ENCODE measurements at places on chromosomes 5 and 9.

DNA sequence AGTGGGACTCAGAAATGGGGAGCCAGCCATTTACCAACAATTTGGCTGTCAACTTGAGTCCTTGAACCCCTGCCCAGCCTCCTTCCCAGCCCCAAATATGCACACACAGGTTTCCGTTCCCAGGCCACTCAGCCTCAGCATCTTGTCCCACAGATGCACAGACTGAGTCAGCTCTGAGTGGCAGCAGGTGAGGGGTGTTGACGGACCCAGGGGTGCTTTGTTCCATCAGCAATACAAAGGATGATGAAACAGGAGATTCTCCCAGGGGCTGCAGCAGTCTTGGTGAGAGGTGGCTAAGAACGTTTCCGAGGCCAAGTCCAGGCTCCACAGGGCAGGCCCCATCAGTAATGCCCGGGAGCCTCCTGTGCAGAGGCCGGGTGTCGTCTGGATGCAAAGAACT, 4.9 kb upstream of the OLFM1 start:
- no peak overlapping the region for H3K27ac ChIP-seq
- DNase-seq: no peak
- H3K27me3 ChIP-seq: peaks cover 8% of the 10 kb centered on the region
- H3K36me3 ChIP-seq: no peaks in the 10 kb centered on the region

- no peaks in the 10 kb centered on the region for H3K4me1 ChIP-seq
- no peak for DNase-seq
- no peaks in the 10 kb centered on the region for H3K36me3 ChIP-seq
- no peaks in the 10 kb centered on the region for H3K27me3 ChIP-seq
- no peak overlapping the region for H3K4me3 ChIP-seq
- H3K27ac ChIP-seq: no peak overlapping the region
These were observed 52.5 kb upstream of the SEMA4D start for GRCh38 chr9:89550346-89550927.

DNA sequence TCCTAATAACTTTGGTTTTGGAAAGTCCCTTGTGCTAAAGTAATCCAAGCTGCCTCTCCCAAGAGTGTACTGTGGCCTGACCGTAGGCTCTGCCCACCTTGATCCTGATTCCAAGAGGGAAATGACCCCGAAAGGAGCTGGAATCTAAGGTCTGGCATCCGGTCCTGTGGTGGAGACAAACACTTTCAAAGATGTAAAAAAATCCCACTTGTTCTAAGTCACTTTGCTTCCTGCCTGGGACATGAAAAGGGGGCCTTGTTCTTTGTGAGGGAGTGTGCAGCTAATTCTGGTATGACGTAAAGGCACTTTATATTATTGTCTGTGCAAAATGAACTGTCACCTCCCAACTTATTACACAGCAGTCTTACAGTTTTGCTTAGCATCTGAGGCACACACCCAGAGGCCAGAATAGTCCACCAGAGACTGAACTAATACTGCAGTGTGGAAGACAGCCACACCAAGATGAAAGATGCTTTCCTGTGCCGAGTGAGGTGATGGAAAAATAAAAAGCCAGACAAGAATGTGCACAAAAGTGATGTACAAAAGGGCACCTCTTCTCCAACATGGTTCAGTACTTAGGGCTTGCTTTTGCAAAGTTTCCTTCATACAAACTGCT, 128.7 kb downstream of the SLC12A2 start:
- H3K36me3 ChIP-seq: no peaks in the 10 kb centered on the region
- H3K4me3 ChIP-seq: no peak overlapping the region
- no peaks in the 10 kb centered on the region for H3K4me1 ChIP-seq
- no peak overlapping the region for H3K27ac ChIP-seq

- peak overlapping the region; percentile 87 for H3K27ac ChIP-seq
- DNase-seq: peak; percentile 69
- H3K36me3 ChIP-seq: no peaks in the 10 kb centered on the region
- peak overlapping the region; percentile 90 for H3K4me3 ChIP-seq
These were observed 2.0 kb downstream of the LARP1 start for GRCh38 chr5:154756868-154757813.

DNA sequence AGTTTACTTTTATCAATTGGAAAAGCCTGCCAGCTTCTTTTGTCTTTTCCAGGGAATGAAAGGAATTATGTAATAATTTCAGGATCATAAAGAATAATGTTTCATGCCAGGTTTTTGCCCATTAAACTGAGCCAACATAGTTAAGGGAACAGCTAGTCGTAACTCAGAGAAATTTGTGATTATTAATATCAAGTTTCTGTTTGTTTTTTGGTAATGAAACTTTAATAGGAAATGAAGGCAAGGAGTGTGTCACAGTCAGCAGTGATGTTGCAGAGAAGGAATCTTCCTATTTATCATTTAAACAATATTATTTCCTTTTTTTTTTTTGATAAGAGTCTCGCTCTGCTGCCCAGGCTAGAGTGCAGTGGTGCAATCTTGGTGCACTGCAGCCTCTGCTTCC, 10.7 kb downstream of the NFIL3 start:
- no peak overlapping the region for H3K27ac ChIP-seq
- no peak for DNase-seq
- no peaks in the 10 kb centered on the region for H3K4me1 ChIP-seq
- H3K27me3 ChIP-seq: no peaks in the 10 kb centered on the region

- no peak overlapping the region for H3K4me3 ChIP-seq
- no peak overlapping the region for H3K27ac ChIP-seq
- no peaks in the 10 kb centered on the region for H3K36me3 ChIP-seq
- no peaks in the 10 kb centered on the region for H3K27me3 ChIP-seq
- DNase-seq: no peak
- no peaks in the 10 kb centered on the region for H3K4me1 ChIP-seq
These were observed 8.4 kb downstream of the PLPP7 start for GRCh38 chr9:131297903-131298302.

GRCh38 chr5:152142840-152143469, 218.3 kb upstream of the GLRA1 start:
- H3K27ac ChIP-seq: no peak overlapping the region
- no peaks in the 10 kb centered on the region for H3K27me3 ChIP-seq
- no peaks in the 10 kb centered on the region for H3K4me1 ChIP-seq
- DNase-seq: no peak
- no peaks in the 10 kb centered on the region for H3K36me3 ChIP-seq
- H3K4me3 ChIP-seq: no peak overlapping the region

GRCh38 chr5:13704396-13704795, 240.1 kb downstream of the DNAH5 start:
- H3K27me3 ChIP-seq: no peaks in the 10 kb centered on the region
- H3K27ac ChIP-seq: no peak overlapping the region
- no peak for DNase-seq
- no peak overlapping the region for H3K4me3 ChIP-seq

GRCh38 chr5:123450114-123450513, 26.9 kb upstream of the CEP120 start:
- no peaks in the 10 kb centered on the region for H3K4me1 ChIP-seq
- no peak overlapping the region for H3K4me3 ChIP-seq
- H3K27ac ChIP-seq: no peak overlapping the region
- H3K27me3 ChIP-seq: no peaks in the 10 kb centered on the region
- H3K36me3 ChIP-seq: no peaks in the 10 kb centered on the region

GRCh38 chr5:148858547-148858946, 32.1 kb downstream of the ADRB2 start:
- no peaks in the 10 kb centered on the region for H3K36me3 ChIP-seq
- H3K27me3 ChIP-seq: no peaks in the 10 kb centered on the region
- no peaks in the 10 kb centered on the region for H3K4me1 ChIP-seq
- DNase-seq: no peak
- H3K4me3 ChIP-seq: no peak overlapping the region

- no peaks in the 10 kb centered on the region for H3K27me3 ChIP-seq
- H3K4me1 ChIP-seq: no peaks in the 10 kb centered on the region
- DNase-seq: no peak
- no peaks in the 10 kb centered on the region for H3K36me3 ChIP-seq
These were observed 133.6 kb downstream of the ATG10 start for GRCh38 chr5:82105457-82105856.

DNA sequence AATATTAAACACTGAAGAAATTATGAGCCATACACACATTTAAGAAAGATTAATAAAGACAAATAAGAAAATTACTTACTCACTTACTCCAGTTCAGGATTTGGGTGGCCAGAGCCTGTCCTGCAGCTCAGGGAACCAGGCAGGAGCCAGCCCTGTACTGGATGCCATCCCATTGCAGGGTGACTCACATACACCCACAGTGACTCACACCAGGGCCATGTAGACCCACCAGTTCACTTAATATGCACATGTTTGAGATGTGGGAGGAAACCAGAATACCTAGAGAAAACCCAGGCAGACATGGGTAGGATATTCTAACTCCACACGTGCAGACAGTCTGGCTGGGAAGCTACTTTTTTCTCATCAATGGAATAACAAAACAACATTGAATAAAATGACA, 49.6 kb upstream of the ADRB2 start:
- H3K27me3 ChIP-seq: no peaks in the 10 kb centered on the region
- no peaks in the 10 kb centered on the region for H3K36me3 ChIP-seq

DNA sequence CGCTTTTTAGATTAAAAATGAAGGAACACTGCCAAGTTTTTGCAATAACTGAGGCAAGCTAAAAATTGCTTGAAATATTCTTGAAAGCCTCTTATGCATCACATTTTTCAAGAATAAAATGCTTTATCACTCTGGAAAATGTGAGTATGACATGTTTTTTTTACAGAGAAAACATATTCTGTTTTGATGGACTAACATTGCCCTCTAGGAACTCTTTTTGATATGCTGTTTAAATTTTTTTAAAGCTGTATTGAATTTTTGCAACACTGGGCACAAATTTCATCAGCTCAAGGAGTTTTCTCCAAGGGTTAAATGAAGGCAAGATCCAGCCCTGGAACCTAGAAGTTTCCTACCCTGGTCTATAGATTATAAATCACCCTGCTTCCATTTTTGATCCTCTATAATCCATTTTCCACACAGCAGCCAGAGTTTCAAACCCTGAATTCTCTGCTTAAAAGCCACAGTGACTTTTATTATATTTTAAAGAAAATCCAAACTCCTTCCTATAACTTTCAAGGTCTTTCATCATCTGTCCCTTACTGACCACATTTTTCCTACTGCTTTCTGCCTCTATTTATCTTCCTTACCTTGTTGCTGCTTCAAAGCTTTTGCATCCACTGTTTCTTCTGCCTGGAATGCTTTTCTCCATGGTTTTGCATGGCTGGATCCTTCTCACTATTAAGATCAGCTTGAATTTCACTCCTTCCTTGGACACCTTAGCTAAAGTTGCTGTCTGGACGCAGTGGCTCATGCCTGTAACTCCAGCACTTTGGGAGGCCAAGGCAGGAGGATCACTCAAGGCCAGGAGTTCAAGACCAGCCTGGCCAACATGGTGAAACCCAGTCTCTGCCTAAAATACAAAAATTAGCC, 60.9 kb downstream of the IL31RA start:
- no peaks in the 10 kb centered on the region for H3K27me3 ChIP-seq
- H3K4me1 ChIP-seq: no peaks in the 10 kb centered on the region
- no peaks in the 10 kb centered on the region for H3K36me3 ChIP-seq
- no peak overlapping the region for H3K27ac ChIP-seq

DNA sequence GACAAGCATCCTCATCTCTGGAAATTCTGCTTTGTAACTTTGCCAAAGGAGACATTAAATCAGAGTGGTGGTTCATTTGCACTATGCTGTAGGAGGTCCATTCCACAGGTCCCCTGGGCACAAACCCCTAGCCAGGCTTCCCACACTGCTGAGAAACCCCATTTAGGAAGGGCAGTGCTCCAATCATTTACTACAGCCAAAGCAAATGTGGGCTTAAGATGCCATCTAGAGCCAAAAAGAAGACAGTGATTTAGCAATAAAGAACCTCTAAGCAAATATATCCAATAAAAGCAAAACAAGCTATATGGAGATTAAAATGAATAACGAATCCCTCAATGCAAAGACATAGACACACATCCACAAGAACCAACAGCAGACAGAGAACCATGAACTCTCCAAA, 129.0 kb upstream of the ALDH1B1 start:
- no peak overlapping the region for H3K4me3 ChIP-seq
- no peak overlapping the region for H3K27ac ChIP-seq
- no peaks in the 10 kb centered on the region for H3K27me3 ChIP-seq
- no peaks in the 10 kb centered on the region for H3K4me1 ChIP-seq
- no peak for DNase-seq

DNA sequence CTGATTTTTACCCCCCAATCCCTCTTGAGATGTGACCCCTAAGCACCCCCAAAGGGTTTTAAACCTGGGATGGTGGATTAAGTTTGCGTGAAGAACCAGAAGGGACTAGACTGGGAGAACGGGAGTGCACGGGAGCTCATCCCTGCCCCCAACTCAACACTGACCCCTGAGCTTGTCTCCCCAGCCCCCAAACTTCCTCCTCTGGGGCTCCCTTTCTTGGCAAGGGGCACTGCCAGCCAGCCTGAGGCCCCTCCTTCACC, 5.0 kb upstream of the SET start:
- H3K4me3 ChIP-seq: peak overlapping the region; percentile 56
- no peaks in the 10 kb centered on the region for H3K27me3 ChIP-seq
- H3K4me1 ChIP-seq: peaks cover 11% of the 10 kb centered on the region
- H3K36me3 ChIP-seq: no peaks in the 10 kb centered on the region
- peak overlapping the region; percentile 41 for H3K27ac ChIP-seq
- DNase-seq: no peak

- no peak for DNase-seq
- H3K27ac ChIP-seq: no peak overlapping the region
- no peaks in the 10 kb centered on the region for H3K27me3 ChIP-seq
- H3K36me3 ChIP-seq: no peaks in the 10 kb centered on the region
These were observed 513.7 kb downstream of the EBF1 start for GRCh38 chr5:158586054-158586453.

DNA sequence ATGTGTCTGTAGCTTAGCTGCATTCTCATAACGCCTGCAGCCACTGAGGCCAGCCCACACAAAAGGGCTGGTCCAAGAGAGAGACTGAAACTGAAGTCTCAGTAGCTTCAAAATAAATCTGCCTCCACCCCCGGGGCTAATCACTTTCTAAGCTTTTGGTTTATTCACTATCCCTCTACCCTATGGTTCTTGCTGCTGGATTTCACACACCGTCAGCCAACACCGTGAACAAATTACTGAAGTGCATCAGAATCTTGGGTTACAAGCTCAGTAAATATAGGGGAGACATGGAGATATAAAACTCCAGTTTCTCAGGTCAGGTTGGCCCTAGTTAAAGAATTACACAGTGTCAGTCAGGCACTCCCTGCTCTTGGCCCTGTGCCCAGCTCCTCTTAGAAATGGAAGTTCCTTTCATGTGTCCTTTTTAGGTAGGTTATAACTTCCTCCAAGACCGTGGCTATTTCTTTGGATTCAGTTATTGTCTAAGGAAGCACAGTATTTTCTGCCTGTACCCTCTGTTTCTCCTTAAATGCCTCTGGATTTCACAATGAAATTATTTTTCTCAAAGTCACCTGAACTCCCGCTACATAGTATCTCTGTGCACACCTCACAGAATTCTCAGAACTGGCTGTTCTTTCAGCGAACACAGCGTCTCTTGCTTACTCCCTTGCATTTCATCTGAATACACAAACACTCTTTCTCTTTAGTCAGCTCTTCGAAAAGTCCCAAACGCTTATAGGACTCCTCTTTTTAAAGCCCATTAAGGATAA, 112.5 kb downstream of the FAM174A start:
- no peaks in the 10 kb centered on the region for H3K27me3 ChIP-seq
- no peak overlapping the region for H3K27ac ChIP-seq
- H3K36me3 ChIP-seq: no peaks in the 10 kb centered on the region
- H3K4me1 ChIP-seq: no peaks in the 10 kb centered on the region
- no peak for DNase-seq
- no peak overlapping the region for H3K4me3 ChIP-seq
